ENCODE measurements at places on chromosomes 3 and 15.

GRCh38 chr3:142904639-142905436 is 16.0 kb upstream of the PCOLCE2 start:
- no peak for DNase-seq

DNA sequence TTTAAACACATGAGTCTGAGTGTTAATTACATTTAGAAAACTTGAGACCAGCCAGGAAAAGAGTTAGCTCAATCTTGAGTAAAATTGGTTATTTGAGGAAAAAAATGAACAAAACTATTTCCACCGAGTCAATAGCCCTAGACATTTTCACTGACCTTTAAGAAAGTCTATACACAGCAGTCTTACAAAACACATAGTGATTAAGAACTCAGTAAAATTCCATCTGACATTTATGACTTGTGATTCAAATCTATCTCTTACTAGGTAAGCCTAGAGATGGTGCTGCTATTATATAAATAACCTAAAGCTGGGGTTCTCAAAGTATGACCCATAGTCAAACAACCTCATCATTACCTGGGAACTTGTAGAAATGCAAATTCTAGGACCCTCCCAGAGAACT is 109.1 kb upstream of the COL8A1 start:
- no peak for DNase-seq

DNA sequence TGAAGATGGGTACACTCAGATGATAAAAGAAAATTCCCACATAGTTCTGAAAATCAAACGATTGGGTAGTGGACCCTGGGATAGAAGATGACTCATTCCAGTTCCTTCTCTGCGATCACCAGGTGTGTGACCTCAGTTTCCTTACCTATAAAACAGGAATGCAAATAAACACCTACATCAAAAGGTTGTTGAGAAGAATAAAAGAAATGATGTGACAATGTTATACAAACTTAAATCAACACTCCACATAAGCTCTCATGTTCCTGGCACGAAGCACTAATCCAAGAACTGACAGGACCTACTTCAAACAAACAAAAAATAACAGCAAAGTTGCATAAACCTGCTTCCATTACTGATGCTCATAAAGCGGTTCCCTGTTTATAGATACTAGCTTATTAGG is 69.2 kb downstream of the RORA start:
- DNase-seq: no peak

GRCh38 chr3:140160553-140160952 is 225.6 kb downstream of the CLSTN2 start:
- no peak for DNase-seq

DNA sequence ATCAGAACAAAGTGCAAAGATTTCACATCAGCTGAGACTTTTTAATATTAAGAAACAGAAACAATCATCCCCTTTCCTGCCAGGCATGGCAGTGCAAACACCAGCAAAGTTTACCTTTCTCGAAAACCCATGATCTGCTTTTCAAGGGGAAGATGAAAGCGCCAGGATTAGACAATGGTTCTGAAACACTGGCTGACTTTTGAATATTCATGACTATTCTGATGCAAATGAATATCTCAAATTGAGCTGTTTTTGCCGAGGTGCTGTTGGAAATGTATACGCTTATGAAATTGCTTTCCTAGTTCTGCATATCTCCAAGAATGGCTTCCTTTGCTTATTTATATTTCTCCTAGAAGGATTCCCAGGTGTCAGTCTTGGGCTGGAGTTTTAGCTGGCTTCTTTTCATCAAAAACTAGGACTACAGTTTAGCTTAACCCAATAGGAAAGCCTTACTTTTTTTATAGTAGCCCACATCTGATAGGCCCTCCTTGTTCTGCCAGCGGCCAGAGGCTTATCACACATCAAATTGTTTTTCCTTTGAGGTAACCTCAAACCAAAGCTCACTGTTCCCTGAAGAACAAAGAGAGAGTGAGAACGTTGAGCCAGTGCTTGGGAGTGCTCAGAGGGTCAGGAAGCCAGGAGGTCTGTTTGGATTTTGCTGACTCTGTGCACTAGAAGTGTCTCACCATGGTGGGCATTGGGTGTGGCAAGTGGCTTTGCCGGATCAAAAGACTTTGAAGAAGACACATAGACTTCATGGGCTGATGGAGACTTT is 74.0 kb upstream of the PLCL2 start:
- no peak for DNase-seq

DNA sequence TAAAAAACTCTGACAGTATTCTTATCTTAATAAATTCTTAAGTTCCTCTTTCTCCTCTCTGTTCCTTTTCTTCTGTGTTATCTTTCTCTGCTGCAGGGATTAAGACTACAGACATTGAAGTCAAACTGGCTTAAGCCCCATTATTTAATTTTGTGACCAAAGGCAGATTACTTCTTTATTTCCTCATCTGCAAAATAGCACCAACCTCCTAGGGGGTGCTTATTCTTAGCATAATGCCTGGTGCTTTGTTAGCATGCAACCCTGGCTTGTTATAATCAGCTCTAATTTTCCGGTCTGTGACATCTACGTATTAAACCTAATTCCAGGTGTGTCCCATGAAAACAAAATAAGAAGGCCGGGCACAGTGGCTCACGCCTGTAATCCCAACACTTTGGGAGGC is 23.8 kb downstream of the SEMA6D start:
- DNase-seq: no peak

Data from stimulated activated CD4-positive, alpha-beta T cell treated with anti-CD3 and anti-CD28 coated beads, Interleukin-2, amount 100 ng/mL, for 24 hours (primary cell).